CD4-positive, CD25-positive, alpha-beta regulatory T cell (primary cell): ENCODE measurements at places on chromosomes 5 and 9. TPM values are rescaled to one million over a fixed set of nuclear protein-coding genes. Genes with fewer than 3 reads are reported as not detected.
A peak's percentile ranks its signal among the peaks of the same experiment; 100 is the strongest.

DNA sequence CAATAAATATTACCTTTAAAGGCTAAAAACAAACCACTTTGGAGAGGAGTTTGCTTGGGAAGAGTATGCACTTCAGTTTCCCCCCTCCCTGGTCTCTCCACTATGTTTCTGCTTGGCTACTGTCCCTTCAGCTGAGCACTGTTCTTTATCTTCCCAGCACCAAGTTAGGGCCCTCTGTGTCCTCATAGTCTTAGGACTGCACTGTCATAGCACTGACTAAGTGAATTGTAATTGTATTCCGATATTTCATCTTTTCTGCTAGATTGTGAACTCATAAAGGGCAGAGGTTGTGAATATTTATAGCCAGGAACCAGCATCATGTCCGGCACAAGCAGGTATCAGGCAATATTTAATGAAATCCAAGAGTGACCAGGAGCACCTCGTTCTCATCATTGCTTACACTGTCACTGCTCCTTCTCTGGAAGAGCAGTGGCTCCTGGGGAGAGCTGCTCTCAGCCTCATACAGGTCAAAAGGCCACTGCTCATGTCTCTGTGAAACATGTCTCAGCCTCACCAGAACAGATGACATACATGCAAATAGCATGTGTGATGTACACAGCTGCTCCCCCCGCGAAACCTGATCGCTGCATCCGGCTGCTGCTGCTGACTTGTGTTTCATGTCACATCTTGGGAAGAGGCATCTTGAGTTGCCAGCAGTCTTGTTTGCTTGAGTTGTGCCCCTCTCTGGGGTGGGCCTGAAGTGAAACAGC is 279.7 kb upstream of the MSX2 start:
- no peak for DNase-seq

DNA sequence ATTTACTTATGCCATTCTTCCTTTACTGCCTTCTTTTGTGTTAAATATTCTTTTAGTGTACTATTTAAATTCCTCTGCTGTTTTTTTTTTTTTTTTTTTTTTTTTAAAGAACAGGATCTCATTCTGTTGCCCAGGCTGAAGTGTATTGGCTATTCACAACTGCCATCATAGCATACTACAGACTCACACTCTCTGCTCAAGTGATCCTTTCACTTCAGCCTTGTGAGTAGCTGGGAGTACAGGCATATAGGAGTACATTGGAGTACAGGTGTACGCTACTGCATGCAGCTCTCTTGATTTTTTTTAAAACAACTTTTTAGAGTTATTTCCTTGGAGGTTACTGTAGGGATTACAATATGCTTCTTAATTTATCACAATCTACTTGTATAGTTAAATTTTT is 56.1 kb downstream of the NIPBL start:
- DNase-seq, result no peak

GRCh38 chr5:131264451-131265099 is 722 bp downstream of the CDC42SE2 start:
- peak; percentile 48 for DNase-seq

GRCh38 chr5:17455942-17456341 is 42.1 kb upstream of the TAF11L2 start:
- DNase-seq, result no peak

DNA sequence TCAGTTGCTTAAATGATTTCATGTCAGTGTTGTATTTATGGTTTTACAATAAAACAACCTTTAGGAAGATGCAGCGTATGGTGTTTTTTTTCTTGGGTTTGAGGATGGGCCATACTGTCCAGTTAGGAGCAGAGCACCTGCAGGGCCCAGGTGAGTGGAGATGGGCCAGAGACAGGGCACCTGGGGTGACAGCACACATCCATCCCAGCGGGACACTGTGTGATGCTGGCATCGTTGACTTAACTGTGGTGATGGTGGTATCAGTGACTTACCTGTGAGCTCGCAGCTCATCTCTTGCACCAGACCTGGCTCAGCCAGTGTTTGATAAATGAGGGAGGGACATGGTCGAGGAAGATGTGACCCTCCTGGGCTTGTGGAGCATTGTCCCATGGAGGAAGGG is 21.6 kb downstream of the AMBP start:
- no peak for DNase-seq

DNA sequence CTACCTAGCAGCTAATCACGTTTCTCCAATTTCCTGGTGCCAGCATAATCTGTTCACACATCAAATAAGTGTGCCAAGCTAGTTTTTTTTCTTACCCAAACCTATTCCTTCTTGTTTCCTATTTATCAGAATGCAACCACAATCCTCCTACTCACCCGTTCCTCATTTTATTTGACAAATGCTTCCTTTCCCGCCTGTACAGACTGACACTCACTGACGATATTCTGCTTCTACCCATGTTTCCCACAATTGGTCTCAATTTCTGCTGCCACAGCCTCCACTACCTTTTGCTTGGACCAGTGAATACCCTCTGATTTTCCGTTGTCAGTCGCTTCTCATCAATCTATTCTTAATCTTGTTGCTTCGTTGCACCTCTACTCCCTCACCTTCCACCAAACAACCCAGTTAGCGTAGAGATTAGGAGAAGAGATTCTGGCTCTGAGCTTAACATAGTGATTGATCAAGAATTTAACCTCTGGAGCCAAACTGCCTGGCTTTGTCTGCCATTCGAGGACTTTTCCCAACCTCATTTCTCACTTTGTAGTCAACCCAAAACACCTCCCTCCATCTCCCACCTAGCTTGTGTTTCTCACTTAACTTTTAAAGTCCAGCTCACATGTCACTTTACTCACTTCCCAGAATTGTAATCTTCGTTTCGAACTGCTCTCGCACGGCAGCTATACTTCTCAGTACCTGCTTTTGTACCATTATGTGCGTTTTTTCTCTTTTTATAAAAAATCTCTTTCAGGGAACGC is 729 bp upstream of the TMEM38B start:
- no peak for DNase-seq

DNA sequence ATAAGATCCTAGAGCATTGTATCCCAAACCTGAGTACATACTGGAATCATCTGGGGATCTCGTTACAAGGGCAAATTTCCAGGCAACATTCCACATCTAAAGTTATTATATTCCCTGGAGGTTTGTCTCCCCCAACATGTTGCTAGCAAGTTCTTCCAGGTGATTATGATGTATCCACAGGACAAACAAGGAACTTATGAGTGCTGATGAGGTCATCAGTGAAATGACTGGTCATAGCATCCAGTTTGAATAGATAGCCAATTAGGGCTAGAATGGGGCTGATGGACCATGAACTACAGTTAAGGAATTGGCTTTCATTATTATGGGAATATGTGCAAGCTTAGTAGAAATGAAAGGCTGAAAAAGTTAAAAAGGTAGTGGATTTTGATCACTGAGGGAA is 115.2 kb downstream of the CWC27 start:
- DNase-seq, result no peak

SNCAIP gene
- total RNA-seq, result not detected

PCDHGA7 gene
- total RNA-seq, result not detected

IRX4 gene
- not detected for total RNA-seq

POLR3G gene
- total RNA-seq, result 0.91 TPM

PCDHGB3 gene
- total RNA-seq, result 0.20 TPM
